ENCODE measurements at places on chromosomes 11 and 22.

DNA sequence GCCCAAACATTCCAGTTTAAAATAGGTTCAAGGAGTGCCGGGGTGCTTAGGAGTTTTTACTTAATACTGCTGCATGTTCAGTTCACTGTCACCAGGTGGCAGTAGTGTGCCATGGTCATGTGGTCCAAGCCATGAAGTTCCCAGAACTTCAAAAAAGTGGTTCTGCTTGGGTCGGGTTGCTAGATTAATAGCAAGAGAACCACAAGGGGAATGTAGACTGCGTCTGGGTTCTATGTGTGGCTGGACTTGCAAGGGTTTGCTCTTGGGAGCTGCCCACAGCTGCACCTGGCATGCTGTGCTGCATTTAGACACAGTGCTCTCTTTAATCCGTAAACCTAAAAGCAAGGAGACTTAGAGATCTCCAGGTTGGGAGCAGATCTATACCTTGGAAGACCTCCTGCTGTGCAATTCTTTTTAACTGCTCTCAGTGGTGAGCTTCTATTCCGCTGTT, 6.5 kb upstream of the SPON1 start:
- no peak for DNase-seq

GRCh38 chr11:73420136-73420535, 43.9 kb downstream of the RELT start:
- no peak for DNase-seq

DNA sequence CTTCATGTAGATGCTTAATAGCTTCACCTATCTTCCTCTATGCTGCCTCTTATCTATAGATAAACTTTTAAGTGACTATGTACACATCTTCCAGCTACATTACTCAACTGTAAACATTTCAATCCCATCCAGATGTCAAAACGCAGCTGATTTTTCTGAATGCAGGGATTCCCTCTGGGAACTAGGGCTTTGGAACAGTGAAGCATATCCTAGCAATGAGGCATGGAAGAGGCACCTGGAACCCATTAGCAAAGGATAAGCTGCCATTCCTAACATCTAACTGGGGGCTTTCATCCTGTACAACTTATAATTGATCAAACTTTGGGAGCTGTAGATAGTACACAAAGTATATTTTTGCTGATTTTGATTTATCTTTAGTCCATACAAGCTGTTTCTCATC, 40.8 kb upstream of the OPCML start:
- no peak for DNase-seq

GRCh38 chr11:115164774-115165173, 339.4 kb downstream of the CADM1 start:
- DNase-seq, result no peak

- DNase-seq, result no peak
These were observed 21.8 kb downstream of the NF2 start for GRCh38 chr22:29625090-29625825.

GRCh38 chr22:20758688-20759087, 15.2 kb upstream of the SERPIND1 start:
- no peak for DNase-seq

DNA sequence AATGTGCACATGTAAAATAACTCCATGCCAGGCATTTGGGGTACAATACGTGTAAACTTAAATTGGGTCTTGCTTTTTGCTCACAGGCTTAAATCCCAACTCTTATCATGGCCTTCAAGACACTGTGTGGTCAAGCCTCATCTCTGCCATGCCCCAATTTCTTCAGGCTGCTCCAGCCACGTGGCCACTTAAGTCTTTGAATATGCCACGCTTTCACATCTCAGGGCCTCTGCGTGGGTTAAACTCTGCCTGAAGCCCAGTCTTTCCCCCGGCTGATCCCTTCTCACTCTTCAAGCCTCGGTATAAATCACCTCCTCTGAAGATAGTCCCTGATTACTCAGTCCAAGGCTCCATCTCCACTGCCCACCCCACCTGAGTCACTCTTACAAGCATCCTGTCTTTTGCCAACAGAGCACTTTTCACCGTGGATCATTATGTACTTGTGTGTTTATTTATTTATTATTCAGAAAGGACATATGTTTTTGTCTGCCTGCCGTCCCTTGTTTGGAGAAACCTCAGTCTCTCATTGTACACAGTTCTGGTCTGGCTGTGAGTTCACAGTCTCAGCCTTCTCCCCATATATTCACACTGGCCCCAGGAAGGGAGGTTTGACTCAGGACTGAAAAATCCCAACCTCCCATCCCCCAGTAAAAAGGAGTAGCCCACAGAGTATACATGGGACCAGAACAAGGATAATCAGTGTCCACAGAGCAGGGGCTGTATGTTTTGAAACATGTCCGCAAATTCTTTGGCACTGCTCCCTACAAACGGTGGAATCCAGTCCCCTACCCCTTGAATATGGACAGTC, 344.7 kb downstream of the MN1 start:
- no peak for DNase-seq

- peak; percentile 66 for DNase-seq
These were observed 1.7 kb downstream of the RASL10A start for GRCh38 chr22:29313576-29314466.

- no peak for DNase-seq
These were observed 33.6 kb downstream of the LRRC32 start for GRCh38 chr11:76636826-76637460.

DNA sequence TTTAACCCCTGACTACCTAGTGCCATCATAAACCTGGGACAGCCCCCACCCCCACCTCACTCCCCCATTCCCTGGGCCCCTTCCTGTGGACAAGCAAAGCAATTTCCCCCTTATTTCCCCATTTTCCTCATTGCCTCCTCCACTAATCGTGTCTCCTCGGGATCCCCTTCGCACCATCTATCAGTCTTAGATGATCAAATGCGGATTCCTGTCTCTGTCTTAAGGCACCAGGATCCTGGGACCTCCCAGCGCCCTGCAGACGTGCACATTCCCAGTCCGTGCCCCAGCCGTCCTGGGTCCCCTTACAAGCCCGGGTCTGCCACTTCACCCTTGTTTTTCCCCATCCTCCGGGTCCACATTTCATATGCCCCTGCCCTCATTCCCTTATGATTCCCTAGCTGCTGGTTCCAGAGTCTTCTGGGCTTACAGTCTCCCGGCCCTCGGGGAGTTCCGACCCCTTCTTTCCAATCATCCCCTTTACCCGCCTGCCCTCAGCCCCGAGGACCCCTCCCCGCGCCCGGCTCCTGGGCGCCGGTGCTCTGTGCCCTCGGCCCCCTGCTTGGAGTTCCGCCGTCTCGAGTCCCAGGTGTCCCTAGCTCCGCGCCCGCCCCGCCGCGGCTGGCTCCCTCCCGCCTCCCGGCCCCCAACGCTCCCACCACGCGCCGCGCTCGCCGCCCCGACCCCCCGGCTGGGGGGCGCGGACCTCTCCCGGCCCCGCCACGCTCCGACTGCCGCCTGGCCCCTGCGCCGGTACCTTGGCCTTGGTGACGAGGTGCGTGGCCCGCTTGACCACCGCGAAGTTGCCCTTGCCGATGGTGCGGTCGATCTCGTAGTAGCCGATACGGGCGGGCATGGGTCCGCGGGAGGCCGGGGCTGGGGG, 599 bp downstream of the SIK3 start:
- peak; percentile 77 for DNase-seq

GRCh38 chr11:57471496-57471895, 11.2 kb downstream of the RTN4RL2 start:
- DNase-seq, result no peak

DNA sequence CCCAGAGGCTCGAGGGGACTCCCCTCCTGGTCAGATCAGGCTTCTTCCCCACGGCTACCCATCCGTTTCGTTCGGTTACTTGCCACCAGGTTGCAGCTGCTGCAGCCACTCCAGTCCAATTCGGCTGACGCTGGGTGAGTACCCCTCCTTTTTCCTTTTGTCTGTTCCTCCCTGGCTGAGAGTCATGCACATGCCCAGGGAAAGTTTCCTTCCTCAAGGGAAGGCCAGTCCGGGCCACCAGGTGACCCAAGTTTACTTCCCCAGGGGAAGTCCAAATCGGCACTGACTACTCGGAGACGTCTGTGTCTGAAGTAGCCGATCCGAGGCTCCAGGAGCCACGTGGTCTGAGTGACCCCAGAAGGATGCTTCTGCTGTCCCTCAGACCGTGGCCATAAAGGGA, 13.2 kb upstream of the OR56A3 start:
- DNase-seq, result no peak

DNA sequence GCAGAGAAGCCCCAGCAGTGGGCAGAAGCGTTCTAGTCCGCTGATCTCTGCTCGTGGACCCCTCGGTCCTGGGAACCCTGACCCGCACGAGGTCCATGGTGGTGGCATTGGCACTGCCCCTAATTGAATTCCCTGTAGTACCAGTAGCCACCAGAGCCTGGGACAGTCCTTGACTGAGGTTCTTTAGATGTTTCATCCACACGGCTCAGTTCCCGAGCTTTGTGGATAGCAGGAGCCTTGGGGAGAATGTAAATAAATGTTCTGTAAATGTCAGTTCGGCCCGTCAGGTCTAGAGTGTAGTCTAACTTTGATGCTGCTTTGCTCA, 39.4 kb upstream of the SEPTIN5 start:
- DNase-seq, result no peak

DNA sequence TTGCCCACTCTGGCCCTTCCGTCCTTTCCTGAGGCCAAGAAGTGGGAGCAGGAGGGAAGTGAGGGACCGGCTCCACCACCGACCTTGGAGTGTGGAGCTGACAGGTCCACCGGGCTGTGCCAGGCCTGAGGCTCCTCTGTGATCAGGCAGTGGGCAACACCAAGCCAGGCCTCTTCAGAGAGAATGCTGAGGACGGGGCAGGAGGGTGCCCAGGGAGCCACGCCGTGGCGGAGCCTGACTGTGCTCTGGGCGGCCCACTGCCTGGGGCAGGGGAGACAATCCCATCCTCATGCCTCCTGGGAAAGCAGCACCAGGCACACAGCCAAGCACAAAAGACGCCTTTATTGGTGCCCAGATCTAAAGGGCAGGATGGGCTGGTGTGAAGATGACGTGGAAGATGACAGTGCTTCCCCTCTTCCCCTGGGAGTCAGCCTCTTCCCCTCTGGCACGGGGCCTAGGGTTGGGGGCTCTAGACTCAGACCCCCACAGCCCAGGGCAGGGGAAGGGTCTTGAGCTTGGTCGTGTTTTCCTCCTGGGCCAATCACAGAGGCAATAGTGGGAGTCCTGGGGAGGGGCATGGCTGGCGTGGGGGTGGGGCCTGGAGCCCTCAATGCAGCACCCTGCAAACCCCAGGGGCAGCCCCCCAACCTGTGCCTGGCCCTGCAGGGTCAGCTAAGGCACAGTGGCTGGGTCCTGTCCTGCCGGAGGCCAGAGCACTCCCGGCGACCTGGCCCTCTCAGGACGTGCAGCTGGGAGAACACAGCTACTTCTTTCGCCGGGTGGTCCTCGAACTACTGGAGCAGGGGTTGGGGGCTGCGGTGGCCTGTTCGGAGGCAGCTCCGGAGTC, 4.7 kb downstream of the LMF2 start:
- DNase-seq, result no peak

DNA sequence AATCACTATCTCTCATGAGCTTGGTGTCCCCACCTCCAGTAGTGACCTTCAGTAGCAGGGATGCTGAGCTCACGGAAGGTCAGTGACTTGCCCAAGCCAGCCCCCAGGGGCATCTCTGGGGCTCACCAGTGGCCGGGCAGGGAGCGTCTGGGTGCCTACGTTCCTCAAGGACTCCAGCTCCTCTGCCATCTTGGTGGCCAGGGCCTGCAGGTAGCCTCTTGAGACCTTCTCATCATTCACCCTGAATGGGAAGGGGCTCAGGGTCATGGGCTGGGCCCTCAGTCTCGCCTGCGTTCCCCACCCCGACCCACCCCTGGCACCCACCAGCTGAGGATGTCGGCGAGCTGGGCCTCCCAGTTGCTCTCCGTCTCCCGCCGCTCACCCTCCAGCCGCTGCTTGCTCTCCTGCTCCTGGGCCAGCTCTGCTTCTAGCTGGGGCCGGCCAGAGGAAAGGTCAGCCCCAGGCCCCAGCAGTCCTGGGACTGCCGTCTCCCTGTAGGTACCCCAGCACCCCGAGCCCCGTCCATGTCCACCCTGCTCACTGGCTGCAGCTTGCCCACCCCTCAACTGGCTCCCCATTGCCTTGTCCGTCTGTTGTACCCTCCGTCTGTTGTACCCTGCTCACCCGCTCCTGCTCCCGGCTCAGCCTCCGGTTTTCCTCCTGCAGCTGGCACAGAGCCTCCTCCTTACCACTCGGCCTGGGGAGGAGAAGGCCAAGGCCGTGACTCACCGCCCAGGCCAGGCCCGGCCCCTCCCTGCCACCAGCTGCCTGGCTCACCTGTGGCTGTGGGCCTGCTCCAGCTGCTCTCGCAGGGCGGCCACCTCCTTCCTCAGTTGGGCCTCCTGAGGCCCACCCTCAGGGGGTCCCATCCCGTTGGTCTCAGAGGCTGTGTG, 9.5 kb downstream of the CDC42BPG start:
- DNase-seq, result no peak

DNA sequence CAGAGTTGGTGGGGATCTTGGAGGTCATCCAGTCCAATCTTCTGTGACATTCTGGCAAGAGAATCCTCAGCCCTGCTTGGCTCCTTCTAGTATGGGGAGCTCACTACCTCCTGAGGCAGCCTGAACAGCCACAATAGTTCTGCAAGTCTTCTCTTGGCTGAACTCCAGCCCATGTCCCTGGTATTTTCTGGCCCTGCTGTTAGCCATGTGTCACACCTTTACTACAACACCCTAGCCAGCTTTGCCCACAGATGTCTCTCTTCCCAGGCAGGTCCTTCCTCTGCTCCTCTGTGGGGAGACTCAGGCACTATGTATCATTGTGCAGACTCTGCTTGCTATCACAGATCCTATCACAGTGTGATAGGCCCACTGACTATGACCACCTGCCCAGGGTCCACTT, 297.7 kb downstream of the CTTN start:
- no peak for DNase-seq

- DNase-seq, result peak; percentile 48
These were observed 46.1 kb upstream of the PRDM11 start for GRCh38 chr11:45100339-45100738.

DNA sequence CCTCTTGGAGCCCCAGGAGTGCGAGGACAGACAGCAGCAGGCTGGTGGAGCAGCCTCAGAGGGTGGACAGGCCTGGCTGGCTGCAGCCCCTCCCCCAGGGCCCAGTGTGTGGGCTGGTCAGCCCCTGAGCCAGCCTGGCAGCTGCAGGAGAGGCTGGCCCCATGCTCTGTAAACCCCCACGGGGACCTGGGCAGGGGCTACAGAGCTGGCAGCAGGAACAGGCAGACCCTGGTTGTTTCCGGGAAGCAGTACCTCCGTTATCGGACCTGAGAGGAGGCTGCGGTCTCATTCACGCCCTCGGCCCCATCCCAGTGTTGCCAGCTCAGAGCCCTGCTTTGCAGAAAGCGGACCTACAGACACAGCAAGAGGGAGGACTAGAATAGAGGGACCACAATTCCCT, 38.5 kb upstream of the COMT start:
- DNase-seq, result no peak
